IMR-90 (cell line): ENCODE measurements at places on chromosomes 7 and 10. TPM values are rescaled to one million over a fixed set of nuclear protein-coding genes. Genes with fewer than 3 reads are reported as not detected.
A peak's percentile ranks its signal among the peaks of the same experiment; 100 is the strongest.

The VAX1 gene
- total RNA-seq = not detected in 2 replicates

The NRP1 gene
- 191 and 227 TPM in 2 replicates for total RNA-seq

The FAM13C gene
- total RNA-seq = 2.9 and 3.3 TPM in 2 replicates

The NANOS1 gene
- under 0.01 and 0.28 TPM in 2 replicates for total RNA-seq

GRCh38 chr10:118445535-118445934 lies 103.4 kb upstream of the FAM204A start:
- H3K36me3 ChIP-seq = no peaks in the 10 kb centered on the region
- DNase-seq = no peak
- no peaks in the 10 kb centered on the region for H3K4me1 ChIP-seq

GRCh38 chr10:75400771-75401568 lies 594 bp downstream of the ZNF503 start:
- DNase-seq = peak; percentile 56
- peak overlapping the region; percentile 99 for H3K4me3 ChIP-seq
- peaks cover 2% of the 10 kb centered on the region; the same call in 1 of the 2 replicates for H3K4me1 ChIP-seq
- peaks cover 23% of the 10 kb centered on the region; the same call in 1 of the 2 replicates for H3K36me3 ChIP-seq
- peak overlapping the region; percentile 100 for H3K27ac ChIP-seq

- H3K4me3 ChIP-seq = no peak overlapping the region
- peaks cover 28% of the 10 kb centered on the region for H3K27me3 ChIP-seq
- no peaks in the 10 kb centered on the region for H3K4me1 ChIP-seq
- no peaks in the 10 kb centered on the region for H3K36me3 ChIP-seq
- no peak overlapping the region for H3K27ac ChIP-seq
- no peak for DNase-seq
These were observed 1.7 kb upstream of the FAM237B start for GRCh38 chr7:90322837-90323236.

DNA sequence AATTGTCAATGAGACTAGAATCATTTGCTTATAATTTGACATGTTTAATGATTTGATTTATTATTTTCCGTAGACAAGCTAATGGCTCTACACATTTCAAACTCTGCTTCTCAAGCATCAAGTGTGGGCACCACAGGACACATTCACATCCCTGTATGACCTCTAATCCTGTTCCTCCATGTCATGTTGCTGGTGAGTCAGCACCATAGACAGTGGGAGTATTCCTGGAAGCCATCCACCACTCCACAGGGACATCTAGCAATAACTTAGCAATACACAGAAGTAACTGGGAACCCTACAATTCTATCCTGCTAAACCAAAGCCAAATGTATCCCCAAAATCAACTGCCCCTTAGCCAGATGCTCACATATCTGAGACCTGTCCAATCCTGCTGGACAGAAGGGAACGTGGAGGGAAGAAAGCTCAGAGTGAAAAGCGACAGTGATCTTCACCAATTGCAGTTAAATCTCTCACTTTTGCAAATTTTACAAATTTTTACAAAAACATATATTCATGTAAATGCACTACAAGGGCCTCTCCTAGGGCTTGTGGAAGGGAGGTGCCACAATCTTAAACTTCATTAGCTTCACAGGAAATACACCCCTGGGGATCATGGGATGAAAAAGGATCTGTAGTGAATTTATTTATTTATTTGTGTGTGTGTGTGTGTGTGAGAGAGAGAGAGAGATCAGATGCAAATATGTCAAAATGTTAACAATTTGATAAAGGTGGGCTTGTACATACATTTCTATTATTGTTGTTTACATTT lies 126.5 kb downstream of the GFRA1 start:
- H3K4me3 ChIP-seq = no peak overlapping the region
- H3K36me3 ChIP-seq = no peaks in the 10 kb centered on the region
- no peak overlapping the region for H3K27ac ChIP-seq
- H3K27me3 ChIP-seq = no peaks in the 10 kb centered on the region
- no peaks in the 10 kb centered on the region for H3K4me1 ChIP-seq

- peaks cover 4% of the 10 kb centered on the region; the same call in 1 of the 2 replicates for H3K36me3 ChIP-seq
- no peak overlapping the region for H3K4me3 ChIP-seq
- H3K4me1 ChIP-seq = peaks cover 16% of the 10 kb centered on the region
- no peak overlapping the region for H3K27ac ChIP-seq
These were observed 36.2 kb downstream of the WASL start for GRCh38 chr7:123712619-123713018.

DNA sequence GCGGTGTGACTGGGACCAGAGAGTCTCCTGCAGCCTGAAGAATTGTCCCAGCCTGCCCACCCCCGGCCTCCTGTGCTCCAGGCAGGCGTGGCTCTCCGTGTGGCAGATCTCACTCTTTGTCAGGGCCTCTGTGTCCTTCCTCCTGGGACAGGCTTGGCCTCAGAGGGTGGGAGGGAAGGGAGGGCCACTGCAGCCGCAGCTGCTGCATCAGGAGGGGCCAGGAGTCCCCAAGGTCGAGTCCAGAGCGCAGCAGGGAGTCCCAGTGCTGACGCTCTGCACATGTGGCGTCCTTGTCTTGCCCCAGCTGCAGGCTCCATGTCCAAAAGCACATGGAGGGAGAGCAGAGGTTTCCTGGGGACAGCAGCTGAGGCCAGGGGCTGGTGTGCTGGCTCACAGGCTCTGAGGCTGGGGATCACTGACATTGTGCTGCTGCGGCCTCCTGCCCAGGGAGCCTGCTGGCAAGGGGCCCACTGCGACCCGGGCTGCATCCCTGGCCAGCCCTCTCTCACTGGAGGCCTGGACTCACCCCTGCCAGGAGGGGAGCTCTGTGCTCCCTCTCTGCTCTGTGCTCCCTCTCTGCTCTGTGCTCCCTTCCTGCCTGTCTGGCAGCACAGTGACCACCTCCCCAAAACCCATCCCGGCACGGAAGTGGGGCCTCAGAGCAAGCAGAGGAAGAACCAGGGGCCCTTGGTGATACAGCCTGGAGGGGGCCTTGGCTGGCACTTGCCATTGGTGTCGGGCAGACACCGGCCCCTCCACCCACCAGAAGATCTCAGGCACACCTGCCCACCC lies 114.6 kb upstream of the RET start:
- no peak overlapping the region for H3K27ac ChIP-seq
- H3K27me3 ChIP-seq = peaks cover 1% of the 10 kb centered on the region; the same call in 1 of the 2 replicates
- H3K4me3 ChIP-seq = no peak overlapping the region
- no peaks in the 10 kb centered on the region for H3K4me1 ChIP-seq
- H3K36me3 ChIP-seq = no peaks in the 10 kb centered on the region

DNA sequence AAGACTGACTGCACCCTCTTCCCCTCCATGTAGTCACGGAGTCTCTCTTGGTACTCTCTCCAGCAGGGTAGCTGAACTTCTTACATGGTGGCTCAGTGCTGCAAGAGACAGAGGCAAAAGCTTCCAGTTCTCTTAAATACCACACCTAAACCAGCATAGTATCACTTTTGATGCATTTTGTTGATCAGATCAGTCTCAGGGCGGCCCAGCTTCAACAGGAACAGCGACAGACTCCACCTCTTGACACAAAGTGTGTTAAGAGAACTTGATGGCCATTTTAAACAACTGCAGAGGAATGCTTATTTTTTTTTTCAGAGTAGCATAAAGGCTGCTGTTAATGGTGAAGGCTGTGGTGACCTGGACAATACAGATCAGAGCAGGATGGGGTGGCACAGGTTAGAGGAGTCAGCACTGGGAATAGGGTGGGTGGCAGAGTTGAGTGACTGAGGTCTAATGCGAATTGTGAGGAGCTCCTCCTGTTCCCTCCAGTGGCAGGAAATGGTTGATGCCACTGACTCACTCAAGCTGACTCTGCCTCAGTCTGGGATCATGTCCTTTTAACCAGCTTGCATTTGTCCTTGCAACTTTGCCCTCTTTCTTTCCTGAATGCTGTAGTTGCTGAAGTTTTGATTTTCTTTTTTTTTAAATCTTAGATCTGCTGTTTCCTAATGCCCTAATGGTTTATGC lies 17.3 kb downstream of the MGAM start:
- H3K27me3 ChIP-seq = no peaks in the 10 kb centered on the region
- H3K4me3 ChIP-seq = no peak overlapping the region
- no peak overlapping the region for H3K27ac ChIP-seq
- DNase-seq = no peak
- no peaks in the 10 kb centered on the region for H3K4me1 ChIP-seq
